Fibroblast of villous mesenchyme (primary cell): ENCODE measurements at places on chromosomes 16 and 17. TPM values are rescaled to one million over a fixed set of nuclear protein-coding genes. Genes with fewer than 3 reads are reported as not detected.

DNA sequence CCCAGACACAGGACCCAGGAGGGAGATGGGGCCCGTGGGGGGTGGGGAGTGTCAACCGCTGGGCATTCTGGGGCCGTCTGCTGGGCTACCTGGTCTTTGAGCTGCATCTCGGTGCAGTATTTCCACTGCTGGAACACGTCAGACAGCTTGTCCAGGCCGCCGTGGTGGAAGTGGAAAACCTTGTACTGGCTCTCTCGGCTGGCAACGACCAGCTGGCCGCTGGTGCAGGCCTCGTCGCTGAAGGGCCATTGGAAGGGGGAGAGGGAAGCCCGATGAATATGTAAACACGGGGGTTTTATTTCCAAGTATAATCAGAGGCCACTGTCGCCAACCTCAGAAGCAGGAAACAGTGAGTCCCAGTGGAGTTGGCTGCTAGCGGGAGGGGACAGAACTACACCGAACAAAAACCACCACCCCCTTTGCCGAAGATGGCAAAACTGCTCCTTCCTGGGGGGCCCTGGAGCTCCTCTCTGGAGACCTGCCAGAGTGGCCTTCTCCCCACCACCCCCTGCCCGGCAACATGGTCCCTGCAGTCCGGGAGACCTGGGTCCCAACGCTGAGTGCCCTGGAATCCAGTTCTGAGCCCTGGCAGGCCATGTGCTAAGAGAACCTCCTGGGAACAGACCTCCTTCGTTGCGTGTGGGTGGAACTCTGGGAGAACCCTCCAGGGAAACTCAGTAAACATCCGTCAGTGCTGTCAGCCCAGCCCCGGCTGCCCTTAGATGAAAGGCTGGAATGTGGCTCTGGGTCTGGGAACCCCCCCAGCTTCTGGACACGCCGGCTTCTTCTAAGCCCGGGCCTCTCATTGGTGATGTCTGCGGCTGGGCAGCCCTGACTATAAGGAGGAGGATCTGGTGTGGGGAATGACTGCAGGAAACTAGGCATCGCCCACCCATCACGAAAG is 84.1 kb downstream of the TBC1D16 start:
- DNase-seq = peak; percentile 93

DNA sequence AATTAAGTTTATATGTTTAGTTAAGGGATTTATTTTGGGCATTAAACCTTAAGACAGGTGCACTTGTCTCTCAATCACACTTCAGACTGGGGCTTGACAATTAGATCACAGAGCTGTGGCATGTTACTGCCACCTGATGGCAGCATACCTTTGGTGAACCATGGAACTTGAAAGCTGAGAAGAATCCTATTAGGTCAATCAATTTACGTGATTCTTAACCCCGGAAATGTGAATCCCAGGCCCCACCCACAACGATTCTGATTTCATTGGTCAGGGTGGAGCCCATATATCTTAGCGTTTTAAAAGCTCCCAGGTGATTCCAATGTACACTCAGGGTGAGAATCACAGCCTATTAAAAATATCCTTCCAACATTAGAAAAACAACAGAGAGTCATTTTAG is 91.0 kb downstream of the GSG1L start:
- peak; percentile 21 for DNase-seq

DNA sequence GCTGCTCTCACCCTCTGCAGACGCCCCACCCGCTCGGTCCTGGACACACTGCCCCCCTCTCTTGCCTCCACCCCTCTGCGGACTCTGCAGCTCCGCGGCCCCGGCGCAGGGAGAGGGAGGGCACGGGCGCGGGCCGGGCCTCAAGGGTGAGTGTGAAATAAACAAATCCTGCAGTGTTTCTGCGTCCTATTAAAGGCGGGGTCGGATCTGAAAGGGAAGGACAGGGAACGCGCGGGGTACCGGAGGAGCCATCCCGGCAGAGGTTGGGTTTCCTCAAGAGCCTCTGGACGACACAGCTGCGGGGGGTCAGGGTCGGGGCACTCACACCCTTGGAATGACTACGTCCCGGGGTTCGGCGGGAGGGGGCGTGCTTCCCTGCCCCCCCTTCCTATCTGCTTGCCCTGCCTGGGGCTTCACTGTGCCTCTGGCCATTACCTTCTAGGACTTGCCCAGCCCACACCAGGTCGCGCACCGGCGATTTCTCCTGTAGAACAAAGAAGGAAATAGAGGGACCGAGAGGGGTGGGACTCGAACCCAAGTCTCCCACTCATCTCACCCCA is 466 bp upstream of the HSF4 start:
- DNase-seq = peak; percentile 64

GRCh38 chr17:49104511-49105074 is 28.0 kb upstream of the B4GALNT2 start:
- peak; percentile 75 for DNase-seq

GRCh38 chr17:65092262-65092661 is 35.7 kb upstream of the GNA13 start:
- DNase-seq = peak; percentile 66

DNA sequence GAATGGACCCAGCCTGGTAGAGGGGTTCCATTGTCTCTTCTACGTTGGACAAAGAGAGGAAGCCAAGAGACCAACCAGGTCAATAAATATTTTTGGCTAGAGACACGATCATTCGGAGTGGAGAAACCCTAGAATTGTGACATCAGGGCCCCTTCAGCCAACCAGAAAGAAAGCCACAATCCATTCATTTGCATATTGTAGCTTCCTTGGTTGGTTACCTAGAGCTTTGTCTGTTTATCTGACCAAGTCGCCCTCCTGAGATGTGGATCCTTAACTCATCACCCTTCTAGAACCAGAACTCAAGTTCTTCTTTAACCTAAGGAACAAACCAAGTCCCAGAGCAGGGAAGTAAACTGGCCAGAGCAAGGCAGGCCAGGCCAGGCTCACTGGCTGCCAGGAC is at the start of gene CCDC182:
Gene CCDC182 (minus strand): TSS at position 58 of the 400 bp plus-strand sequence. CDS start 27 bp downstream, at position 31.
- no peak for DNase-seq

GRCh38 chr16:81175325-81175891 is 63.1 kb upstream of the BCO1 start:
- DNase-seq = peak; percentile 68

- DNase-seq = peak; percentile 75
These were observed 58.6 kb downstream of the EMP2 start for GRCh38 chr16:10521681-10522274.

DNA sequence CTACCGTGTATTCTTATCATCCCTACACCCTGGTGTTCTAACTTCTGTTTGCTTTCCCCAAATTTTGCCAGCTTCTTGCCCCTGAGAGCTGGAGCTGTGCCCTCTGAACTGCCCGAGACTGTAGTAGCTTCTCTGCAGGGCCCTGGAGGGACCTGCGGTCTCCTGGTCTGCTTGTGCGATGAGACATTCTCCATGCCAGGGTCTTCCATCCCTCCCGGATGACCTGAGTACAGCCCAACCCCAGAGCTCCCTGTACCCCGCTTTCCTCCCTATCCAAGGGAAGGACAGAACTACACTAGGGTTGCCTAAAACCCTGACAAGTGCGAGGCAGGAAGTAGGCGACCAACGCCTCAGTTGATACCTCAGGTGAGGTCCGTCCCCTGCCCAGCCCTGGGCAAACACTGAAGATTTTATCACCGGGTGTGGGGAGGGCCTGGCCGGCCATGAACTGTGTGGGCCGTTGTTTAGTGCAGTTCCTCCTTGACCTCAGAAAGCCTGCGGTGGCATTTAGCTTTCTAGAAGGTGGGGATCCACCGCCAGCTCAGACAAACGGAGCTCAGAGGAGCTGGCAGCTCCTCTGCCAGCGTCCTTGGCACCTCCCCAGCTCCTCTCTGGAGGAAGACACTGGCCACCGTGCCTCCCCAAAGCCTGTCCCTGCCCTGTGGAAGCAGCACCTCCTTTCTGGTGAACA is 13.7 kb downstream of the CANT1 start:
- no peak for DNase-seq

DNA sequence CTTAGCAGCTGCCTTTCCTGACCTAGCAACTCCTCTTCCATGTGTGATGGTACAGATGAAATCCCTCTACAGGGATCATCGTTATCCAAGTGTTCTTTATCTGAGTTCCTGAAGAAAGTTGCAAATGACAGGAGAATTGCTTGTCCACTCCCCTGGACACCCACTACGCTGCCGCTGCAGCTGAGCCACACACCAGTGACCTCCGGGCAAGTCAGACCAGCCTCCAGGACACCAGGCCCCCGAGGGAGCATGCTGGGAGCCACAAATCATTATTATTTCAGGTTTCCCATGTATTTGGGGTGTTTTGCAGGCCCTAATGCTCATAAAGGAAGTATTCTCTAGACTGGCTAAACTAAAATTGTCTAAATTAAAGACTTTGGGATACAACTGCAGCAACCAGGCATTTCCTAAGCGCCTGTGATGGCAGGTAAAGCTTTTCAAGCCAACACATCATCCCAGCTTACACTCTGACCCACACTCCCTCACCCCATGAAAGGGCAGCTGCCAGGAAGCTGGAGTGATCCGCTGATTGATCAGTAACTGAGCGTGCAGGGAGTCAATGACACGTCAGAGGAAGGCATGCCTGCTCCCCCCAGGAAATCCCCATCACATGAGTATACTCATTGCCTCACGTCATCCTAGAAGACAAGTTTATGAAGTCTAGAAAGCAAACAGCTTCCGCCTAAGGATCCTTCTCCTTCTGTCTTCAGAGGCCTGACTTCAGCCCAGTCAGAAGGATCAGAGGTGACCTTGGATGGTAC is 14.4 kb downstream of the FA2H start:
- DNase-seq = no peak

- no peak for DNase-seq
These were observed 248.6 kb downstream of the FOXL1 start for GRCh38 chr16:86826941-86827340.

DNA sequence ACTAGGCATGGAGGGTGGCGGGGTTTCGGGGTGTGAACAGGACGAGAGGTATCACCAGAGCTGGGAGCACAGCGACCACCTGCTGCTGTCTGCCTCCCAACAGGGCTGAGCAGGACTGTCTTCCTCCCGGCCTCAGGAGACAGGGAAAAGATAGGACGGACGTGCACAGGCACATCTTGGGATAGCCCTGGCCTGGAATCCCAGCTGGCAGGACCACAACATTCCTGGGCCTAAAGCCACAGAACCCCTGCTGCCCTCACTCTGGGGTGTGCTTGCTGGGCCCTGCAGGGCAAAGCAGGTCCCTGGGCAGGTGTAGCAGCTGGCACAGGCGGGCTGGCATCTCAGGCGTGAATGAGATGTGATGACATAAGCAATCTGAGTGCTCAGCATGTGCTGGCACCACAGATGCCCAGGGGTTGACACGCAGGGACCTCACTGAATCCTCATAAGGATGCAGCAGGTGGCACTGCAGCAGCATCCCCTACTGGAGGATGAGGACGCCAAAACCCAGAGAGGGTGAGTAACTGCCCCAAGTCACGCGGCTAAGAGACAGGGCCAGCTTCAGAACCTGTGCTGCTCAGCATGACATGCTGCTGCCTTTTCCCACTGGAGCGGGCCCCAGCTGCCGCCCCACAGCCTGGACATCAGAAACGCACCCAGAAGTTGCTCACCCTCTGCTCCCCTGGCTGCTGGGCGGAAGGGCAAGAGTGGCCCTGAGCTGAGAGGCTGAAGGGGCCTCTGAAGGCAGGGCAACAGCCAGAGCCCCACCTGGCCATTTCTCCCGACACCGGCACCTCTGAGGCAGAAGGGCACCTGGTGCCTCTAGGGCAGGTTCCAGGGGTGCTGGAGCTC is 7.1 kb downstream of the CORO7 start:
- DNase-seq = no peak

GRCh38 chr17:48894886-48895285 is 2.3 kb downstream of the ATP5MC1 start:
- DNase-seq = no peak

- DNase-seq = peak; percentile 69
These were observed 23.4 kb downstream of the WWOX start for GRCh38 chr16:78122774-78123315.

GRCh38 chr16:80893686-80894085 is 89.3 kb upstream of the CDYL2 start:
- no peak for DNase-seq

- DNase-seq = no peak
These were observed 158.7 kb upstream of the TBX2 start for GRCh38 chr17:61240851-61241468.

- DNase-seq = no peak
These were observed 15.0 kb downstream of the HASPIN start for GRCh38 chr17:3738562-3739295.

DNA sequence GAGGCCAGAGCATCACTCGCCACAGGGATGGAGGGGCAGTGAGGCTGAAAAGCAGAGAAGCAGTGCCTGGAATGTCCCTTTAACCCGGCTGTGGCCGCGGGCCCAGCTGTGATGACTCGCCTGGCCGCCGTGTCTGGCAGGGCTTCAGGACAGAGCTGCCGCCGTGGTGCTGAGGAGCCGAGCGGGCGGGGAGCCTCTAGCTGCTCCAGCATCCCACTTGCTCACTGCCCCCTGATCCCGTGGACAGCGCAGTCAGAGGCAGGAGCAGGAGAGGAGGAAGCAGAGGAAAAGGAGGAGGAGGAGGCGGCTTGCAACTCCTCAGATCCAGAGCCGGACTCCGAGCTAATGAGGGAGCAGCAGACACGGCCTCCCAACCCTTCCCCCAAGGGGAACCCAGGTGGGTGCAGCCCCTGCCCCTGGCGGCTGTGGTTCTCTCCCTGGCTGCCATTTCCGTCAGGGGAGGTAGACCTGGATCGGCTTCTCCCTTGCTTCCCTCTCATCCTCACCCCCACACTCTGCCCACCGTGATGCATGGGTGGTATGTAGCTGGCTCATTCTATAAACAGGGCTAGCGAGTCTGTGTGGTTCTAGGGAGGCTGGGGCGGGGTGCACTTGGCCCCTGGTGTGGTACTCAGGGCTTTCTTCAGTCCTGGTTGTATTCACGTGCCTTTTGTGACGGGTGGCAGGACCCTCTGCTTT is 165.7 kb downstream of the CMIP start:
- DNase-seq = peak; percentile 54

GRCh38 chr17:73754886-73755400 is 110.7 kb upstream of the SDK2 start:
- DNase-seq = no peak

- DNase-seq = no peak
These were observed 22.9 kb downstream of the CDIP1 start for GRCh38 chr16:4515611-4516233.

FLCN gene
- total RNA-seq = 64.3 and 74.1 TPM in 2 replicates

CLEC19A gene
- not detected in 2 replicates for total RNA-seq

RFNG gene
- 39.6 and 47.5 TPM in 2 replicates for total RNA-seq

WNT9B gene
- under 0.01 TPM in 1 of 2 replicates, not detected in the other for total RNA-seq

TMEM235 gene
- not detected in 2 replicates for total RNA-seq

PIGQ gene
- 22.0 and 33.8 TPM in 2 replicates for total RNA-seq

ABCA8 gene
- total RNA-seq = 1.6 and 2.2 TPM in 2 replicates

CORO1A gene
- 1.6 and 3.5 TPM in 2 replicates for total RNA-seq

CLEC3A gene
- total RNA-seq = not detected in 2 replicates

TPSG1 gene
- not detected in 2 replicates for total RNA-seq

MYLK3 gene
- total RNA-seq = under 0.01 and 0.64 TPM in 2 replicates

CBFA2T3 gene
- not detected in 2 replicates for total RNA-seq

SDK2 gene
- under 0.01 TPM in 2 replicates for total RNA-seq
